Esophagus squamous epithelium (tissue), 5 donors: ENCODE measurements at places on chromosomes 2 and 18. TPM values are rescaled to one million over a fixed set of nuclear protein-coding genes. Genes with fewer than 3 reads are reported as not detected.

SPATS2L gene
- 53.2 TPM for total RNA-seq

LIMS4 gene
- not detected for total RNA-seq

DNA sequence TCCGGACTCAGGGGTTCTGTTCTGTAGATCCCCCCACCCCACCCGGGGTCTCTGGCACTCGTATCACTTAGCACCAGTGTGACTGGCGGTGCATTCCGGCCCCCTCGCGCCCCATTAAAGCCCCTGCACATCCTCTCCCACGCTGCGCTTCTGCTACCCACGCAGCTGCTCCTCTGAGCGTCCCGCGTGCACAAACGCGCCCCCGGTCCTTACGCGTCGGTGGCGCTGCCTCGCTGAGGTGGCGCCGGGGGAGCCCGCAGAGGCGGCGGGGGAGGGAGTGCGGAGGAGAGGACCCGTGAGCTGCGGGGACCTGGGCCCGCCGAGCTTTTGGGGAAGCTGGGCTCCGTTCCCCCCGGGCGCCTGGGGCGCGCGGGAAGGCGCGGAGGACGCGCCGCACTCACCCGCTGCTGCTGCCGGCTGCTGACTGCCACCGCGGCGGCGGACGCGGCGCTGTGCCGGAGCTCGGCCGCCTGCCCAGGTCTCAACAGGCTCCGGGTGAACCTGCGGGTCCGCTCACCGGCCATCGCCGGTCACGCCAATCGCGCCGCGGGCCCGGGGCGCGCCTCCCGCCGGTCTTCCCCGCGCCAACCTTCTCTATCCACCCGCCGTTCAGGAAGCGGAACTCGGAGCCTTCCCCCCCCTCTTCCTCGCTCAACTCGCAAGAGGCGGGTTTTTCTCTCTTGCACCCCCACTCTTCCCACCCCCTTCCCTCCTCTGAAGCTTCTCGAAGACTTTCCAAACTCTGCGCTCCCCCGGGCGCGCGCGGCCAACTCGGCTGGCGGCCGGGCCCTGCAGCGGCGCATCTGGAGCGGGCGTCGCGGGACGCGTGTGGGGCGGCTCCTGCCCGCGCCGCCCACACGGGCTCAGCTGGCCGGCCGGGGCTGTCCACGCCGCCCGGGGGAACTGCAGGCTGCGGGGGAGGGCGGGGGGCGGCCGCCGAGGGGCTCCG, at the start of gene DOCK10:
Gene DOCK10 (minus strand): TSS at position 618 of the 949 bp plus-strand sequence. CDS start 94 bp downstream, at position 524.
- DNase-seq = no peak

GRCh38 chr2:109348671-109349502, 219.9 kb downstream of the SH3RF3 start:
- no peak for DNase-seq

- no peak for DNase-seq
Observed at GRCh38 chr2:227127201-227127600, 36.8 kb downstream of the COL4A4 start.
